ENCODE measurements at places on chromosomes 6 and 20. TPM values are rescaled to one million over a fixed set of nuclear protein-coding genes. Genes with fewer than 3 reads are reported as not detected.

PNLDC1 gene
- total RNA-seq: 0.17 TPM

KHDC1 gene
- 4.0 TPM for total RNA-seq

SLC35B2 gene
- 61.6 TPM for total RNA-seq

TCF15 gene
- not detected for total RNA-seq

COX4I2 gene
- total RNA-seq: not detected

HLA-DRB1 gene
- total RNA-seq: not detected

LY6G6C gene
- not detected for total RNA-seq

TLDC2 gene
- not detected for total RNA-seq

FOXQ1 gene
- 2.5 TPM for total RNA-seq

SOX18 gene
- 1.1 TPM for total RNA-seq

RPS6KA2 gene
- total RNA-seq: 0.07 TPM

ZNF292 gene
- 3.4 TPM for total RNA-seq

LINC00237 gene
- not detected for total RNA-seq

KCNK17 gene
- total RNA-seq: not detected

SLC17A3 gene
- 1.00 TPM for total RNA-seq

PRPH2 gene
- total RNA-seq: not detected

TMEM244 gene
- not detected for total RNA-seq

SLC35F1 gene
- total RNA-seq: not detected

RALY gene
- total RNA-seq: 143 TPM

ZC2HC1B gene
- total RNA-seq: not detected

GLP1R gene
- not detected for total RNA-seq

EYA2 gene
- 3.0 TPM for total RNA-seq

MTFR2 gene
- 12.3 TPM for total RNA-seq

KIF25 gene
- 0.07 TPM for total RNA-seq

CASP8AP2 gene
- total RNA-seq: 8.0 TPM

Data from A549 treated with DMSO at 1 μM for 4 hours (cell line).